ENCODE measurements at places on chromosomes 13 and 19.

DNA sequence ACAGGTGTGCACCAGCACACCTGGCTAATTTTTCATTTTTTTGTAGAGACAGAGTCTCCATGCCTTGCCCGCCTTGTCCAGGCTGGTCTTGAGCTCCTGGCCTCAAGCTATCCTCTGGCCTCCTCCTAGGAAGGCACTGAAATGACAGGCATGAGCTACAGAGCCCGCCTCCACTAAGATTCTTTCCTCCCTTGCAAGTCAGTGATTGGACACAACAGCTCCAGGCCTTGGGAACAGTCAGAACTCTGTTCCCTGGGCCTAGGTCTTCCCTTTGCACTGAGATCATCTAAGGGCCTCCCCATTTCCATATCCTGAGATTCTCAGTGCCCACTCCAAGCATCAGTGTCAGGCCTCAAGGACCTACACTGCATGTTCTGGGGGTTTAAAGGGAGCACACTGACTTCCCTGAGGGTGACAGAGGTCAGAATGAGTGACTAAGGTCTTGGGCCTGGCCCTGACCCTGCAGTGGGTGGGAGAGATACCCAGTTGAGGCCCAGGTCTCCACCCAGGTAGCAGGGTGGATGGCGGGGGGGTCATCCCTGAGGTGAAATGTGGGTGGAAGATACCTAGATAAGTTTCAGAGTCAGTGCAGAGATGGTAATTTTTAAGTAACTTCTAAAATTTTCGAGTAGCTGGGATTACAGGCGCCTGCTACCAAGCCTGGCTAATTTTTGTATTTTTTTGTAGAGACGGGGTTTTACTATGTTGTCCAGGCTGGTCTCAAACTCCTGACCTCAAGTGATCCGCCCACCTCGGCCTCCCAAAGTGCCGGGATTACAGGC is 17.3 kb upstream of the ERCC1 start:
- H3K27ac ChIP-seq = peak overlapping the region; percentile 21
- H3K4me3 ChIP-seq = peak overlapping the region; percentile 83
- no peak for DNase-seq
- H3K27me3 ChIP-seq = peaks cover 8% of the 10 kb centered on the region
- peaks cover 45% of the 10 kb centered on the region for H3K4me1 ChIP-seq

GRCh38 chr13:96984051-96984508 is 10.2 kb downstream of the OXGR1 start:
- H3K36me3 ChIP-seq = peaks cover 52% of the 10 kb centered on the region
- no peak overlapping the region for H3K27ac ChIP-seq
- peak; percentile 7 for DNase-seq

DNA sequence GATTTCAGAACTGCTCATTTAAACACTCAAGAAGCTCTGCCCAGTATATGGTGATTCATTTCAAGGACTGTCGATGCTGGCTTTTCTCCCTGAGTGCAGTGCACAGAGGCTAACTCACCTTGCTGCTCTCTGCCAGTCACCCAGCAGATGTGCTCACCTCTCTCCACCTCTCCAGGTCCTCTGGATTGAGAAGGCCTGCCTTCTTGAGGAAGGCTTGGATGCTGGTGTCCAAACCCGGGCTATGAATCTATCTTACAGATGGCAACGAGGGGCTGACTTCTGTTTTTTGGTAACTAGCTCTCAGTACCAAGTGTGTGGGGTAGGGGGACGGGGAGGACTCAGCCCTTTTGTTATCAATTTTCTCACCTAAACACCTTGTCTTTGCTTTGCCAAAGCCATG is 47.6 kb downstream of the TEX29 start:
- no peak for DNase-seq
- no peak overlapping the region for H3K27ac ChIP-seq
- H3K27me3 ChIP-seq = peaks cover 16% of the 10 kb centered on the region
- H3K36me3 ChIP-seq = no peaks in the 10 kb centered on the region
- H3K4me3 ChIP-seq = no peak overlapping the region
- peaks cover 12% of the 10 kb centered on the region for H3K4me1 ChIP-seq

DNA sequence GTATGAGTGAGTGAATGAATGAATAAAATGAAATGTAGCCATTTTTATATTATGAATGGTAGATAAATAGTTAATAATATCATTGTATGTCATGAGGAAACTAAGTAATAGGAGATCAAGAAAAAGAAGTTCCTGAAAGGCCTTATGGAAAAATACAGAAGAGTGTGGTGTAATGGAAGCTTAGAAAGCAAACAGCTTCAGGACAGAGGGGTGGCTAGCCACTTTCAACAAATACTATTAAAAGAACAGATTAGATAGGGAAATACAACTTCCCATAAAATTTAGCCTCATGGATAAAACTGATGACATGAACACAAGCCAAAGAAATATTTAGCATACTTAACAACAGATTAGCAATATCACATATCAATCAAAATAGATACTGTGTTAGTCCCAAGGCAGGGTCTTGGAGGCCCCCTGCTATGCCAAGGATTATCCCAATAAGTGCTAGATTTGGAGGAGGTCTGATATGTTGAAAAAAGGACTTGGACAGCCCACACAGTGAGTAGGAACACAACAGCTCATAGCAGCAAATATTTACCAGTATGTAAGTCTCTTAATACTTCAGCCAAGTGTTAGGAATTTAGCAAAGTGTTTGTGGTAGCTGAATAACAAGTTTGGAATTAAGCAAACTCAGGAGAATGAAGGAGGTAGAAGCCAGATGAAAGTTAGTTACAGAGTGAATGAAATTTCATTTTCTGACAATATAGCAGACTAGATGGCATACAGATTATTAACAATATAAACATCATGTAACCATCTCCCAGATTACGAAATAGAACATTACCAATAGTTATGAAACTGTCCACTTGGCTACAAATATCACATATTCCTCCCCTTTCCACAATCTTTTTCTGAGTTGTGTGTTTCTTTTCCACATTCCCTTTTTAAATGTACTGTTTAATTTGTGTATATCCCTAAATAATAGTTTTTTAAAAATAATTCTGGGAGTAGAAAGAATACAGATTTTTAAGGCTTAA is 1632.0 kb downstream of the PCDH9 start:
- H3K27me3 ChIP-seq = no peaks in the 10 kb centered on the region
- no peak overlapping the region for H3K4me3 ChIP-seq
- H3K36me3 ChIP-seq = no peaks in the 10 kb centered on the region
- H3K4me1 ChIP-seq = no peaks in the 10 kb centered on the region
- DNase-seq = no peak

DNA sequence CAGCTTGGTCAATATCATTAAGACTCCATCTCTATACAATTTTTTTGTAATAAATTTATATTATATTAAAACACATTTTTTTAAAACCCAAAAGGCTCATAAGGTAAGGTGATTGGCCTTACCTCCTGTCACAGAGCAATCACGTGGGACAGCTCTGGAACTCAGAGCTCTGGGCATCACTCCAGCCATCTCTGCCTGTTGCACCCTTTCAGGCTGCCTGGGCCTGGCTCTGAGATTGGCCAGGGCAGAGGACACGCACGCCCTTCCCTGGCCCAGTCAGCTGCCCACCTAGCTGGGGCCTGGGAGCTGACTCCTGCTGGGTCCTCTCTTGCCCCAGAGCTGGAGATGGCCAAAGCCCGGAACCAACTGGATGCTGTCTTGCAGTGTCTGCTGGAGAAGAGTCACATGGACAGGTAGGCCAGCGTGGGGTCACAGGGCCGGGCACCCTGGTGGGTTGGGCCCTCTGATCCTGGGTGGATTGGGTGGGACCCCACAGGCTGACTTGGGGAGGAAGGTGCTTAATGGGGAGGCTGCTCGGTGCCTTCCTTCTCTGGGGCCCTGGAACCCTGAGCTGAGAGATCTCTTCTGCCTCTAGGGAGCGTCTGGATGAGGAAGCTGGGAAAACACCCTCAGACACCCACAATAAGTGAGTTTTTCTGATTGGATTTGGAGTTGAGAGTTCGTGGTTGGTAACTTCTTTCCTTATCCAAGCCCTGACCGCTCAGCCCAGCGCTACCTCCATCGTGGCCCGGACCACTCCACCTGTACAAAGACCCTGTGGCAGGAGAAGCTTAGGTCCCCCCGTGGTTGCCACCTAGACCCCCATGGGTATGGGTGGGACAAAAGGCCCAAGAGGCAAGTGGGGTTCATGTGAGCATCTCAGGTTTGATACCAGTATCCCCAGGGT is 3.7 kb downstream of the LIN37 start:
- H3K27me3 ChIP-seq = peaks cover 17% of the 10 kb centered on the region
- peaks cover 42% of the 10 kb centered on the region for H3K4me1 ChIP-seq
- DNase-seq = no peak
- peaks cover 11% of the 10 kb centered on the region for H3K36me3 ChIP-seq
- H3K4me3 ChIP-seq = no peak overlapping the region
- H3K27ac ChIP-seq = no peak overlapping the region

GRCh38 chr13:92074658-92075057 is 676.2 kb downstream of the GPC5 start:
- no peaks in the 10 kb centered on the region for H3K27me3 ChIP-seq
- H3K4me1 ChIP-seq = no peaks in the 10 kb centered on the region
- no peaks in the 10 kb centered on the region for H3K36me3 ChIP-seq
- H3K4me3 ChIP-seq = no peak overlapping the region

GRCh38 chr19:18251587-18252369 is 22.5 kb downstream of the IQCN start:
- peak; percentile 86 for DNase-seq
- H3K27me3 ChIP-seq = peaks cover 67% of the 10 kb centered on the region
- no peak overlapping the region for H3K27ac ChIP-seq
- H3K4me1 ChIP-seq = peaks cover 6% of the 10 kb centered on the region
- H3K36me3 ChIP-seq = no peaks in the 10 kb centered on the region

GRCh38 chr13:36089130-36089647 is 42.0 kb downstream of the DCLK1 start:
- H3K36me3 ChIP-seq = no peaks in the 10 kb centered on the region
- H3K4me3 ChIP-seq = no peak overlapping the region
- DNase-seq = no peak
- H3K4me1 ChIP-seq = no peaks in the 10 kb centered on the region
- H3K27ac ChIP-seq = no peak overlapping the region
- no peaks in the 10 kb centered on the region for H3K27me3 ChIP-seq

DNA sequence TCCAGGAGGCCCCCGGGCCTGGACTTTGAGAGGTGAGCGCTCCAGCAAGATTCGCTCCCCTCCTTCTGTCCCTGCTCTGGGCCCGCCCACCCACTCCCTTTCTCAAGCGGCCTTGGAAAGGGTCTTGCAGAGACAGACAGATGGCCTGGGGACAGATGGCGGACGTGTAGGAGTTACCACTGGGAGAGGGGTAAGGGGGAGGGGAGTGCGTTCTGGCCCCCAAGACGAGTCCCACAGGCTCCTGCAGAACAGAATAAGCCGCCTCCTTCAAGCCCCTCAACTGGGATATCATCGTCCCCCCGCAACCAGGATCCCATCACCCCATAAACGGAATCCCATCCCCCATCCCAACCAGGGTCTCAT is 3.6 kb upstream of the TNFAIP8L1 start:
- no peaks in the 10 kb centered on the region for H3K36me3 ChIP-seq
- H3K27me3 ChIP-seq = peaks cover 14% of the 10 kb centered on the region
- peaks cover 27% of the 10 kb centered on the region for H3K4me1 ChIP-seq
- DNase-seq = peak; percentile 34

DNA sequence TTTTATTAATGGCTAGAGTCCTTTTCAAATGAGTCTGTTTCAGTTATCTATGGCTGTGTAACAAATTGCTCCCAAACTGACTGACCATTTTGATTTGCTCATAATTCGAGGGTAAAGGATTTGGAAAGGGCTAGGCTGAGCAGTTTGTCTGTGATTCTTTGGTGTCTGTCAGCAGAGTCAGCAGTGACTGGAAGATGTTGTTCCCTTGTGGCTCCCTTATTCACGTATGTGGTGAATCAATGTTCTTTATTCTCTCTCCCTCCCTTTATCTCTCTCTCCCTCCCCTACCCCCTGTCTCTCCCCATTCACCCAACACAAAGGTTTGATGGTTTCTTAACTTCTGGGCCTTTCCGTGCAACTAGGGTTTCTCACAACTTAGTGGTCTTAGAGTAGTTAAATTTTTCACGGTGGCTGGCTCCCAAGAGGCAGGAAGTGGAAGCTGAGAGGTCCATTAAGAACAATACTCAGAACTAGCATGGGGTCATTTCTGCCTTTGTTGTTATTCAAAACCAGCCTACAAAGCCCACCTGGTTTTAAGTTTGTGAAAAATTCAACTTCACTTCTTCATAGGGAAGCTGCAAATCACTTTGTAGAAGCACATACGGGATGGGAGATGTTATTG is 772.5 kb upstream of the SLITRK1 start:
- no peaks in the 10 kb centered on the region for H3K4me1 ChIP-seq
- DNase-seq = no peak
- H3K36me3 ChIP-seq = no peaks in the 10 kb centered on the region

GRCh38 chr13:46109451-46109850 is 4.6 kb upstream of the CPB2 start:
- DNase-seq = no peak
- H3K4me1 ChIP-seq = peaks cover 11% of the 10 kb centered on the region
- no peak overlapping the region for H3K4me3 ChIP-seq
- H3K27me3 ChIP-seq = no peaks in the 10 kb centered on the region
- no peak overlapping the region for H3K27ac ChIP-seq

- no peaks in the 10 kb centered on the region for H3K36me3 ChIP-seq
- H3K27ac ChIP-seq = no peak overlapping the region
- H3K27me3 ChIP-seq = peaks cover 5% of the 10 kb centered on the region
These were observed 170.1 kb downstream of the OXGR1 start for GRCh38 chr13:96824140-96824539.

- no peak overlapping the region for H3K4me3 ChIP-seq
- peaks cover 8% of the 10 kb centered on the region for H3K36me3 ChIP-seq
- peaks cover 23% of the 10 kb centered on the region for H3K4me1 ChIP-seq
- peaks cover 9% of the 10 kb centered on the region for H3K27me3 ChIP-seq
- H3K27ac ChIP-seq = peak overlapping the region; percentile 57
- DNase-seq = no peak
These were observed 109.5 kb upstream of the SPATA13 start for GRCh38 chr13:24050796-24051715.

- DNase-seq = no peak
- peaks cover 3% of the 10 kb centered on the region for H3K27me3 ChIP-seq
- no peak within 1 kb of the TSS for H3K4me3 ChIP-seq
- H3K36me3 ChIP-seq = no peaks in the 10 kb centered on the region
These were observed at the start of gene PRSS57 for GRCh38 chr19:695352-695949. Gene PRSS57, minus strand, starts transcription at chr19:695452. Its CDS starts 22 bp downstream, at chr19:695430.

- peaks cover 53% of the 10 kb centered on the region for H3K4me1 ChIP-seq
- peaks cover 7% of the 10 kb centered on the region for H3K36me3 ChIP-seq
- peak overlapping the region; percentile 45 for H3K27ac ChIP-seq
- no peaks in the 10 kb centered on the region for H3K27me3 ChIP-seq
- no peak overlapping the region for H3K4me3 ChIP-seq
These were observed 4.0 kb downstream of the LSM7 start for GRCh38 chr19:2324220-2324948.

DNA sequence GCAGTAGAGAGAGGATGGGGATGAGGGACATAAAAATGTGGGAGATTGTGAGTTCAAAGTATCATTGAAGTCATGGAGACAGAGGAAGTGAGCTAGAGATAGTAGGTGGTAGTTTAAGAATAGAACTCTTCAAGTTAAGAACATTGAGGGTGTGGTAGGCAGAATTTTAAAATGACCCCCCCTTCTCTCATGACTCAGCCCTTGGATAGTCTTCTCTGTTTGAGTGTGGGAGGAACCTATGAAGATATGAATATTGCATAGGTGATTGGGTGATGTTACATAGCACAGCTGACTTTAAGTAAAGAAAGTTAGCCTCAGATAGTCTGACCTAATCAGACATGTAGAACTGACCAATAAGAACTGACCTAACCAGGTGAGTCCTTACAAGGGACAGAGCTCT is 418.6 kb downstream of the FOXO1 start:
- H3K27me3 ChIP-seq = peaks cover 3% of the 10 kb centered on the region
- no peak overlapping the region for H3K4me3 ChIP-seq
- H3K4me1 ChIP-seq = peaks cover 6% of the 10 kb centered on the region
- DNase-seq = no peak
